Thoracic aorta (tissue), 2 donors: ENCODE measurements at places on chromosomes 11 and 22.

- DNase-seq, result no peak
Observed at GRCh38 chr11:21464601-21465193, 728.2 kb upstream of the ANO5 start.

DNA sequence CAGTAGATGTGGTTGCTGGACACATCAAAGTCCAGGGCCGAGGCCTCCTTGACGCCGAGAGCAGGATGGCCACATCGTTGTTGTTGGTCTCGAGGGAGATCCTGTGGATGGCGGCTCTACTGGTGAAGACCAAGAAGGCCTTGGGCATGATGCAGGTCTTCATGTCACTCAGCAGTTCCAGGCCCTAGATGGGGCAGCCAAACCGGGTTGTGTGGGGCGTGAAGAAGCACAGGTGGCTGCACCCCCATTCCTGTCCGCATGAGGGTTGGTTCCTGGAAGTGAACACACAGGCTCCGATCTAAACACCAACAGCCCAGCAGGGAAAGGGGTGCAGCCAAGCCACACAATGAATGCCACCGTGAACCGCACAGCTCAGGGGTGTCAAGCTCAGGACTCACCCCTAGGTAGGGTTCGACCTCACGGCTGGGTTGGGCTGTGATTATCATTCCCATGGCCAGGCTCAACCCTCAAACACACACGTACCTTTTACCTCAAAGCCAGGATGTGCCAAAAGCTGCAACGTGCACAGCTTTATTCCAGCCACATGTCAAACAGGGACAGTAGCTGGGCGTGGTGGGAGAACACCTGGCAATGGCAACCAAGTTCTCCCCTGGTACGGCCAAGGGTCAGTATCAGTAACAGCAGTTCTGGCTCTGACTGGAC is 132.3 kb downstream of the CRYBB2 start:
- DNase-seq, result no peak

DNA sequence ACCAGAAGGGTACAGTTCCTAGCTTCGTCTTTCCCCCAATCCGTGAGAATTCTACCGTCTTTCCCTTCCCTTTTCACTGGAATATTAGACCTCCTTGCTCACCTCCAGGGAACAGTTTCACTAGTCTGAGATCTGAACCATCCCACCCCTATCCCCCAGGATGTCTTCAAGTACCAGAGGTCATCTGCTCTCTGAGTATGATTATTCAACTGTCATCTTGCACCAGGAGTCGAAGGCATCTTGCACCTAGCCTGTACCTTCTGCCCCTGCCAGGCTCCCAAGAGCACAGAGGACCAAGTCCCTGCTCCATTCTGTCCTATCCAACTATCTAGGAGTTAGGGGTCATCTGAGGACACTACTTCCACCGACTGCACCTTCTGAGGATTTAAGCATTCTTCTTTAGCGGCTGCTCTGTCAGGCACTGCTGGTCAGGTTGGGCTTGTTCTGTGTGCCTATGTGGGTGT is 804 bp downstream of the ACER3 start:
- DNase-seq, result no peak

DNA sequence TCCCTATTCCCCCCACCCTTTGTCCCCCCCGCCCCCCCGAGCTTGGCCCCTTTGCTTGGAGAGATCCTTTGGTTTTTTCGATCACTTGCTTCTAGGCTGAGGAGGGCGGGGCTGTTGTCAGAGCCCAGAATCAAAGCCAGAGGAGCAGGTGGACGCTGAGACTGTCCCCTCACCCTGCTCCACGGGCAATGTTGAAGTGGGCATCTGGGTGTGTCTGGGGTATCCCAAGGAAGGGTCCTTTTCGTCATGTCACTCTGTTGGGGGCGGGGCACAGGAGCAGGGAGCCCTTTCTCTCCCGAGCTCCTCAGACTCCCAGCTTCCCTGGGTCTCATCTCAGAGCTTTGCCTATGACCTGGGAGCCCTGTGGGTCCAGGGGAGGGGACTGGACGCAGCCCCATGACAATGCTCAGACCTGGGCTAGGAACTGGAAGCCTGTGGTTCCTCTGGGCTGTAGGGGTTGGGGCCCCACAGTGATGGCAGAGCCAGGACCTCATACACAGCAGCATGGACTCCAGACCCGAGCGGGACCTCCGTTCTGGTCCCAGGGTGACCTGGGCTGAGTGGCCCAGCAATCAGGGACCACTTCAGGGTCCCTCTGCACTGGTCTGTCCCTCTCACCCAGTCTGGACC is 2.9 kb upstream of the APOBEC3A start:
- DNase-seq, result no peak

- no peak for DNase-seq
Observed at GRCh38 chr11:71204748-71205664, 47.4 kb downstream of the SHANK2 start.

DNA sequence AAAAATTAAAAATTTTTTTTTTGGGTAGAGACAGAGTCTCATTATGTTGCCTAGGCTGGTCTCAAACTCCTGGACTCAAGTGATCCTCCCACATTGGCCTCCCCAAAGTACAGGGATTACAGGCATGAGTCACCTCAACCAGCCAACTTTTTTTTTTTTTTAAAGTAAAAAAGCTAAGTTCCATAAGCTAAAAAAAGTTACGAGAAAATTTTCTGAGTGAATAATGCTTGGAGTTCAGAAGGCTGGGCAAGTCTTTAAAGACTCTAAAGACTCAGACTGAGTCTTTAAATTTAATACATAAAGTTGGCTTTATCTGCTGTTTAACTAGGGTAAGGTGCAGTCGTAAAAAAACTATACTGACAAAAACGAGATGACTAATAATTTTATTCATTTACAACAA is 5.6 kb downstream of the DDX6 start:
- no peak for DNase-seq

DNA sequence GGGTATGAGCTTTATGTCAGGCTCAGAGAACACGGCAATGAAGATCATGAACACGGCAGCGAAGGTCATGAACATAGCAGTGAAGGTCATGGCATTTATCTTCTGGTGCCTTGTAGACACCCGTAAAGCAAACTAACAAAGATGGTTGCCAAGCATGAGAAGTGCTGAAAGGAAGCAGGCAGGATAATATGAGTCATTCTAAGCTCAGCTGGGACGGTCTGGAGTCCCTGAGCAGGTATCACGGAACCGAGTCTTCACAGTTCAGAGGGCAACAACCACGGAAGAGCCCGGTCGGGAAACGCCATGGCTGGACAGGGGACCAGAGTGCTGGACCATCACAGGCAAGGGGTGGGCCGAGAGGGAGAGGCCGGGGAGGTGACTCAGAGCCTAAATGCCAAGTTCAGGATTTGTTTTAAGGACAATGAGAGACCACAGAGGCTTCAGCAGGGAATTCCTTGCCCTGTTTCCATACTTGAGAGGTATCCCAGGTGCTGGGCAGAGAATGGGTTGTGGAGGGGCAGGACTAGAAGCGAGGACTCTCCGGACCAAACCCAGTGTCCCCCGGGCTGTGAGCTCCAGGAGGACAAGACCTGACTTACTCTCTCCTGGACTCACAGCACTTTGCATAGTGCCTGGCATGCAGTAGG is 13.1 kb upstream of the MS4A10 start:
- DNase-seq, result no peak

DNA sequence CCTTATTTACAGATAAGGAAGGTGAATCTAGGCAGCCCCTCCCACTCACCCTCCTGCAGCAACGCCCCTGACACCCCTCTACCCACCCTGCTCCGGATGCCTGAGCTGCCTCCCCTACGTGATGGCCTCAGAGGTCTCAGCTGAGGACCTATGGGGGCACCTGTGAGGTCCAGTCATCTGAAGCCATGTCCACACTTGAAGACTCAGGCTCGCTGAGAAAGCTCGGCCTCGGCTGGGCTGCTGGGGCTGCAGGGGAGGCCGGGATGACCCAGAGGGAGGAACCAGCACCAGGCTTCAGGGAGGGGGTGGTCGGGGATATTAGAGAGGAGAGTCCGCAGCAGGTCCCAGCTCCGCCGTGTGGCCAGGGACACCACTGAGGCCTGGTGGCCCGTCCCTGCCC is 92.8 kb downstream of the BRD1 start:
- no peak for DNase-seq

GRCh38 chr22:28442711-28443525 is 236.7 kb downstream of the TTC28 start:
- no peak for DNase-seq

DNA sequence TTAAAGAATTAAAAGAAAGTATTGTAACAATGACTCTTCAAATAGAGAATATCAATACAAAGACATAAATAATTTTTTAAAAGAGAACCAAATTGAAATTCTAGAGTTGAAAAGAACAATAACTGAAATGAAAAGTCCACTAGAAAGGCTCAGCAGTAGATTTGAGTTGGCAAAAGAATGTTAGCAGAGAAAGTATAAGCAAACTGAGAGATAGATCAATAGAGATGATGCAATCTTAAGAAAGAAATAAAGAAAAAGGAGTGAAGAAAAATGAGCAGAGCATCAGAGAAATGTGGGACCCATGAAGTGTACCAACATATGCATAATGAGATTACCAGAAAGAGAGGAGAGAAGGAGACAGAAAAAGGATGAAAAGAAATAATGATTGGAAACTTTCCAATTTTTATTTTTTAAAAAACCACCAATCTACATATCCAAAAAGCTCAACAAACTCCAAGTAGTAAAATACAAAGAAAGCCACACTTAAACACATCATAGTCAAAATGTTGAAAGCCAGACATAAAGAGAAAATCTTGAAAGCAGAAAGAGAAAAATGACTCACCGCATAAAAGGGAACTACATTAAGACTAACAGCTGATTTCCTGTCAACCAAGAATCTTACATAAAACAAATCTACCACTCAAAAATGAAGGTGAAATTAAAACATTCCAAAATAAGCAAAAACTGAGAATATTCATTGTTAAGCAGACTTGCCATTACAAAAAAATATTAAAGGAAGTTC is 20.9 kb downstream of the NCF4 start:
- DNase-seq, result no peak

- DNase-seq, result no peak
Observed at GRCh38 chr22:19884161-19884953, 29.7 kb upstream of the GNB1L start.

DNA sequence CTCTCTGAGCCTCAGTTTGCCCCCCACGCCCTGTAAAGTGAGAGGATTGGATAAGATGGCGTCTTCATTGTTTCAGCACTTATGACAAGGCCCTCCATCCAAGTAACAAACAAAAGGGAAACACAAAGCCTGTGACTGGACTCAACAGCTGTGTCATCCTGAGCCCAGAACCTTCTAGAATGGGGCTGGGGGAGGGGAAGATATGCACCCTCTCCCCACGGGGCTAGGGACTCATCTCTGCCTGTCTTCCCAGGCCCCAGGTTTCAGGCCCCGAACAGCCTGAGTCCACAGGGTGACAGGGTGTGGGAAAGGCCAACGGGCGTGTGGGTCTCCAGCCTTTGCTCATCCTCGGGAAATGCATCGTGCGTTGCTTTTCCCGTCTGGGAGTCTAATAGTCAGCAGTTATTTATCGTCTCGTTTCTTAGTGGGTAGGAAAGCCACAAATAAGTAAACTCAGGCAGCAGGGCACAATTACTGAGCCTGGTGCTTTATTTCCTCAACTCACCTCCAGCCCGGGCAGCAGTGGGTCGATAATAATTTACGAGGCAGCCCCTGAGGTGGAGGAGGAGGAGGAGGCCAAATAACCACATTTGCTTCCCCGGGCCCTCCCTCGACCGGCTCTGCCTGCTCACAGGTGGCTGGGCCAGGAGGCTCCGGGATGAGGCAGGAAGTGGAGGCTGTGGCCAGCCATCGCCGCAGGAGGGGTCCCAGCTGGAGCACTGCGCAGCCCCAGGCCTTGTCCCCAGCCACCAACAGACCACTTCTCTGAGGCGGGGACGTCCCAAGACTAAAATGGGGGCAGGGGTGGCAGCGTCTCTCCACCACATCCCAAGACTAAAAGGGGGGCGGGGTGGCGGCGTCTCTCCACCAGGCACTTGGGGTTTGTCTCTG is 54.4 kb downstream of the FLRT1 start:
- no peak for DNase-seq

DNA sequence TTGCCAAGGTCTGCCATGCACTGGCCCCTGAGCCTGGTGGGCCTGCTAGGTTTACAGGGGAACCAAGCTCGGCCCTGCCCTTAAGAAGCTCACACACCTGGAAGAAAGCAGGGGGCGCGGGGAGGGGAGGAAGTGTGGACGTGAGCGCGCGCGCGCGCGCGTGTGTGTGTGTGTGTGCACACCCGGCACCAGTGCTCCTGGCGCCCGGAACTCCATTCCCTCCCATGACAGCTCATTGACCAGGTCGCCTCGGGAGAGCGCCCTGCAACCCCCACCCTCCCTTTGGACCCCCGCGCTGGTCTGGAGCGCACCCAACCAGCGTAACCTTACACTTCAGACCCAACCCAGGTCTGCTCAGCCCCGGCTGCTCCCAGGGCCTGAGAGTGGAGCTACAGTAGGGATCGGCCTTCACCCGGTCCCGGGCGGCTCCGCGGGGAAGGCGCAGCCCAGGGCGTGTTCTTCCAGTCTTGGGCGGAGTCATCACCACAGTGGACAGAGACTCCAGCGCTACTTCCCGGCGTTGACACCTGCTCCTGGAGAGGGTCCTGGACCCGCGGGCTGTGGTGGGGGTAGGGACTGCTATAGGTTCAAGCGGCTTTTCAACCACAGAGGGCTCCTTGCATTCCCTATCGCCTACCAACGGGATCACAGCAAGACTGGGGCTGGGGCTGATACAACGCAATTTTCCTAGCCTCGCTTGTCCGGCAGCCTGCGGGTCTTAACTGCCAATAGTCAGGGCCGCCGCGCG is 1.5 kb downstream of the GALNT18 start:
- no peak for DNase-seq

DNA sequence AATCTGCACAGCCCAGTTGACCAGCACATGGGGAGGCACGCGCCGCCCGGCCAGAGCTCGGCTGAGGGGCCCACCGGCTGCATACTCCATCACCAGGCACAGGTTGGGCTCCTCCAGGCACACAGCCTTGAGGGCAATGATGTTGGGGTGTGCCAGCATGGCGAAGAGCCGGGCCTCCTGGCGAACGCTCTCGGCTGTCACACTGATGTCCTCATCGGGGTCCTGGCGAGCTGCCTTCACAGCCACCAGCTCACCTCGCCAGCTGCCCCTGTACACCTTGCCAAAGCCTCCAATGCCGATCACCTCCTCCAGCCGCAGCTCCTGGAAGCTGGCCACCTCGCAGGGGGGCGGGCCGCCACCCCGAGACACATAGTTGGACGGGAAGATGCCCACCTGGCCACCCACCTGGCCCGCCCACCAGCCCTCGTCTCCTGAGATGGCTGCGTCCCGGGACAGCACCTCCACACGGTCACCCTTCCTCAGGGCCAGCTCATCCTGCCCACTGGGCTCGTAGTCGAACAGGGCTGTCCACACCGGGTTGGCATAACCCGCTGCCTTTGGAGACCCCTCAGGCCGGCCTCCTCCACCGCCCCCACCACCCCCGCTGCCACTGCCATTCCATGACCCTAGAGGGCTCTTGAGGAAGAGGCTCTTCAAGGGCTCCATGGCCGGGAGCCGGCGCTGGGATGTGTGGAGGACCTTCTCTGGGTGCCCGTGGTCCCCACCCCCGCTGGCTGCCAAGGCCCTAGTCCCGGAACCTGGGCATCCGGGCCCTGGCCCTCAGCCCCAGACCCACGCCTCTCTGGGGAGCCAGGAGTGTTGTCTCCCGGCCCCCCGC is 711 bp downstream of the MAP3K11 start:
- no peak for DNase-seq
